CD4-positive, alpha-beta T cell treated with Interleukin-21 for 1 hour (primary cell): ENCODE measurements at places on chromosomes 6 and 20.

DNA sequence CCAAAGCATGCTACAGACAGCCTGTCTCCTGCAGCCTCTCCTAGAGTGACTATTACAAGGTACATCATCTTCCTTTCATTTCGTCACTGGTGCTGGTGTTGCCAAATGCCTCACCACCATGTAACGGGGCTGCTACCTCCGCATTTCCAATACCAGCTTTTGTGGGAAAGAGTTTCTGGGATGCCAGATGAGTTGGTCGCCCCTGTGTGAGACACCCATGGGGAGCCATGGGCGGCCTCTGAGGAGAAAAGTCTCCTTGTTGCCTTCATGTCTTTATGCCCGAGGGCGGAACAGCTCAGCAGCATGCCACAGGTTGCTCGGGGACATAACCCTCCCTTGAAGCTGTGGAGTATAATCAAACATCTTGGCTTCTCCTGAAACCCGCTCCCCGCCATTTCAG lies 169.6 kb downstream of the THBS2 start:
- DNase-seq = no peak

DNA sequence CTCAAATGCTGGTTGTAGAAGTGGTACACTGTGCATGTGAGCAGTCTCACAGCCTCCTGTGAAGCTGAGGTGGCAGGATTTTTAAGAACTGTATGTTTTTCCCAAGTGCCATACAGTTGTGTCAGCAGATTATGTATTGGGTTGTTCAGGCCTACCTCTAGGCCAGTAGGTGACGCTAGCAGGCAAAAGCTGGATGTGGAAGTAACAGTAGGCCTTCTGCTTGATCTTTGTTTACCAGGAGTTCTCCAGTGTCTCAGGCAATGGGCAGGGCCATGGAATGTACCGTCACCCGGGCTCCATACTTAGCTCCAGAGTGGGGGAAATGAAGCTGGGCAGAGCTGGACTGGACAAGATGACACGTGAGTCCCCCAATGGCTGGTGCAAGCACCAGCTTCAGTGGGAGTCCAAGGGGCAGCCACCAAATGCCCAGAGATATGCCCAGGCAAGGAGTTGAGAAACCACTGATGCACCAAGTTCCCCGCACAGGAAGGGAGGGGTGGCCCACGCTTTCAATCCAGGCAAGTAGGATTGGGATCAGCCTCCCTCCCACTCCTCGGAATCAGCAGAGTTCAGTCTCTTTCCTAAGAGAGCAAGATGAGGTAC lies 289.7 kb downstream of the HTR1B start:
- DNase-seq = no peak

DNA sequence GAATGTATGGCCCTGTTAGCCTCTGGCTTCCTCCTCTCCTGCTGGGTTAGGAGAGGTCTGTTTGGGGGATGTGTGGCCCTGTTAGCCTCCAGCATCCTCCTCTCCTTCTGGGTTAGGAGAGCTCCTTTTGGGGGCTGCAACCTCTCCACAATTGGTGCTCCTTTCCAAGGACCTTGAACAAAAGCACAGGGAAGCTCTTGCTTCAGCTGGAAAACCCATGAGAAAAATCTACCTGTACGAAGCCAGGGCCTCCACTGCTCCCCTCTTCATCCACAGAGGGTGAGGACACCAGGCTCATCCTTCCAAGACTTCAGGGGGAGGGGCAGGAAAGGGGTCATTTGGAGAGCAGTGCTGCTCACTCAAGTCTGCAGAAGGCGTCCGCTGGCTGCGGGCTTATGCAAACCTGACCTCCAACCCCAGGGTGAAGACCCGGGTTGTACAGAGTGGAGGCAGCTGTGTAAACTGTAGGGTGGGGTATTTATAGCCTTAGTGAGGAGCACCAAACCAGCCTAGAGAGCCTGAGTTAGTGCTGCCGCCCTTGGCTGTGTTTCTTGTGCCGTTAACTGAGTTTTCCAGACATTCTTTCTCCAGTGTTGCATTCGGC lies 62.1 kb downstream of the SLC24A3 start:
- no peak for DNase-seq

- no peak for DNase-seq
Observed at GRCh38 chr20:46951840-46952497, 57.3 kb downstream of the EYA2 start.

DNA sequence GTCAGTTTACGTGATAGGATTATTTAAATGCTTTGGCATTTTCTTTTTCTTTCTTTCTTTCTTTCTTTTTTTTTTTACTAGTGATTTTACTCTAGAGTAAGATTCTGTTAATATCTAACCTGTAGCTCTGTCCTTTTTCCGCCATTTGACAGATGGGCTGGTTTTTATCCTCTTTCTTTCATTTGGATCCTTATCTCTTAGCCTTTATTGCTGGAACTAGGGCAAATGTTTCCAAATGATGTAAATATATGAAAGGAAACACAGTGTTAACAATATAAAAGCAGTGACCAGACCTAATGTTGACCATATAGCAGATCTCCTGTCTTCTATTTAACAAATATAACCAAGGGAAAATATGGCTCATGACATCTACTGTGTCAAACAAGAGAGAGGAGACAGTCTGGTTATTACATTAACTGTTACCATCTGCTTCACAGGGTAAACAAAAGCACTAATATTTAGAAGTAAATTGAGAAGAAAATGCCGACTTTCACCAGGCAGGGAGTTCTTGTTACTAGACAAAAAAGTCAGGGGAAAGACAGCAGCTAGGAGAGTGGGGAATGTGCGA lies 59.8 kb upstream of the GCLC start:
- DNase-seq = no peak

DNA sequence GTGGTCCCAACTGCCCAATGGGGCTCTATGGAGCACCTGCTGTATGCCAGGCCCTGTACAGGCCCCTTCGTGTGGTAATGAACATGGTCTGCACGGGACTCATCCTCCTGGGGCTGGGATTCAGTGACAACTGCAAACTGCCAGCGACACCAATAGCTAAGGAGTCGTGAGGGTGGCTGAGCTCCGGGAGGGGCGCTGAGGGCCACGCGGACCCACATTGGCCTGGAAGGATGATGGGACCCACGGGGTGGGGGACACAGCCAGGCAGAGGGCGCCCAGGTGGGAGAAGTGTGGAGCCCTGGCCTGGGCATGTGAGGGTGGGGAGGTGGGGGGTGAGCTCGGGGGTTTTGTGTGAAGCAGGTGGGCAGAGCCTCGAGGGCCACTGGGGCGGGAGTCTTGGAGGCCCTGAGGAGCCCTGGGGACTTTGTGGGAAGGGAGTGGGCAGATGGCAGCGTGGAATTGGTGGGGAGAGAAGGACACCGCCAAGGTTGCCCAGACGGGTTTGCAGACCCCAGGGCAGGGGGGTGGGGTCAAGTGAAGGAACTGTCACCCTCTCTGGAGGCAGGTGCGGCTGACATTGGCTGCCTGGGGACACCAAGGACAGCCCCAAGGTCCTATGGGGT lies 22.5 kb downstream of the GATA5 start:
- no peak for DNase-seq

- DNase-seq = no peak
Observed at GRCh38 chr6:156695742-156696141, 81.4 kb upstream of the ARID1B start.

GRCh38 chr6:110352563-110353262 lies 5.4 kb downstream of the METTL24 start:
- DNase-seq = no peak

DNA sequence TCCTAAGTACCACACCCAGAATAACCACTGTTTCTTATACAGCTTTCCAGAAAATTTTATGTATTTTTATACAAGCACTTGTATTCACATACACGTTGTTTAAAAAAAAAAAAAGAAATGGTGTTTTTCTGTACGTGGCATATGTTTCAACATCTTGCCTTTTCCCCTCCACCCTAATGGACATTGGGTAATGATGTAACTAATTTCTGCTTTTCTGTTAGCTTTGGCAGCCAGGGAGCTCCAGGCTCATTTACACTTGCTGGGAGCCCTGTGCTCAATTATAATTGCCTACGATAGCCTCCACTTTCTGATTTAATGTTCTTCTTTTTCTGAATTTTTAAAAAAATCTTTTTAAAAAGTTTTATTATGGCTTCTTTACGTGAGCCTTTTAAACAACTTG lies 352.4 kb downstream of the UTRN start:
- no peak for DNase-seq

DNA sequence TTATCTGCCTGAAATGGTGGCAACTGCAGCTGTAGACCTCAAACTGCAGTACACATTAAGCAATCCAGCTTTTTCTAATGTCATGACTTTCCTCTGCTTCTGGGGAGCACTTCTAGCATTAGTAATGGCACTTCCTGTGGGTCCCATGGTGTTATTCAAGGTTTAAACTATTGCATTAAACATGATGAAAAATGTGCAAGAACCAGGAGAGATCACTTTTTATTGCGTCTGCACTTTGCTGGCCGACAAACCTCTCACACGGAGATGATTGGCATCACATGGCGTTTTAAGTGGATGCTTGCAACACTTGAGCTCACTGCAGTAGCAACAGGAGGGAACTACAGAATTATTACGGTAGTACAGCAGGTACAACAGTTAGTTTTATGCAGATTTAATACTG lies 148.4 kb downstream of the HIVEP2 start:
- DNase-seq = no peak

GRCh38 chr6:82617648-82618047 lies 254.0 kb downstream of the TPBG start:
- DNase-seq = no peak

- DNase-seq = peak; percentile 41
Observed at GRCh38 chr6:27592481-27593199, 119.7 kb upstream of the ZNF184 start.

- no peak for DNase-seq
Observed at GRCh38 chr6:108002365-108003221, 44.6 kb upstream of the SEC63 start.

DNA sequence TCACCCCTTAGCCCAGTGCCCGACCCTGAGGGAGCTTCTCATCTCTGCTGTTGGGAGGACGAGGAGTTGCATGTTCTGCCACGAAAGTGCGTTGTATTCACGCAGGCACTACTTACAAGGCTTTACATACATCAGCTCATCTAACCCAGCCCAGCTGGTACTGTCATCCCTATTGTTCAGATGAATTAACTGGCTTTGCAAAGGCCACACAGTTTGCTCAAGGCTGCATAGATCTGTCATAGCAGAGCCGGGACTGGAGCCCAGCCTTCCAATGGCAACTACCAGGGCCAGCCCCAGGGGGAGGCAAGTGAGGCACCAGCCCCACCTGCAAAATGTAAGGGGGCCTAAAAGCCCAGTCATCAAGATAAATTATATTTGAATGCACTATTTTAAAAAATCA lies 257.6 kb downstream of the NFATC2 start:
- no peak for DNase-seq

- DNase-seq = no peak
Observed at GRCh38 chr20:39356908-39357307, 394.8 kb downstream of the DHX35 start.

- no peak for DNase-seq
Observed at GRCh38 chr20:21944227-21944626, 238.8 kb downstream of the PAX1 start.

- no peak for DNase-seq
Observed at GRCh38 chr20:48205786-48206185, 420.5 kb upstream of the SULF2 start.

DNA sequence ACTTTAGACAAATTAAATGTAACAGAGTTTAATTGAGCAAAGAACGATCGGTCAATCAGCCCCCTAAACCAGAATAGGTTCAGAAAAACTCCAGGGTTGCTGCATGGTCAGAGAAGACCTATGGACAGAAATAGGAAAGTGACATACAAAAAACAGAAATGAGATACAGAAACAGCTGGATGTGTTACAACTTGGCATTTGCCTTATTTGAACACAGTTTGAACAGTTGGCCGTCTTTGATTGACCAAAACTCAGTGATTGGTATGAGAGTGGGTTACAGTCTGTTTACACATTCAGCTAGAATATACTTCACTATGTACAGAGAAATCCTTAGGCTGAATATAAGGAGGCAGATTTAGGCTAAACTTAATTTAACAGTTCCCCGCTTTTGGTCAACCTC lies 19.9 kb downstream of the SRSF6 start:
- no peak for DNase-seq

DNA sequence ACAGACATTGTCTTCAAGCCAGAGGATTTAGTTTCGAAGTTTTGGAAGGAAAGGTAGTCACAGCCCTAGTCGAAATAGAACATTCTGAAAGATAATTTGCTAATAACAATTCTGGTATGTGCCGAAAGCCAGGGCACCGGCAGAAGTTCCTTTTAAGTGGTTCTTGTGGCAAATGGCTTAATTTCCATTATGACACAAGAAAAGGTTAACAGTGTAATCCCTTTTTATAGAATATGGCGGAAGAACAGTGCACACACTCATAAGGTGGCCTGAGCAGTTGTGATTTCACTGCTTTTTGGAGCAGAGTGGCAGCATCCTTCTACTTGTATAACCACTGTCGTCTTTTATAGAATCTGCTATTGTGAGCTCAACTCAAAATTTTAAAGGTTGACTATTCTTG lies 152.4 kb downstream of the SASH1 start:
- no peak for DNase-seq

DNA sequence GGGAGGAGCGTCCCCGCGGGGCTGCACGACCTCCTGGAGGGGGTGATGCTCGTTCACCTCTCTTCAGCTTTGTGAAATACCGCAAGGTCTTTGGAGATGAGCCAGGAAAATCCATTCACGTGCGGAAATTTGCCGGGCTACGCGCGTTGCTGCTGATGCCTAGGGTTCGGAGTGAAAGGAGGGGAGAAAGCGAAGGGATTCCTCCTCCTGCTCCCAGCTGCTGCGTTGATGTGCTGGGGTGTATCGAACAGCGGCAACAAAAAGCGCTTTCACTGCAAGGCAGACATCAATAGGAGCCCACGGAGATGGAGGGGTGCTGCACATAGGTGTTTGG lies 391 bp upstream of the B3GAT2 start:
- no peak for DNase-seq

DNA sequence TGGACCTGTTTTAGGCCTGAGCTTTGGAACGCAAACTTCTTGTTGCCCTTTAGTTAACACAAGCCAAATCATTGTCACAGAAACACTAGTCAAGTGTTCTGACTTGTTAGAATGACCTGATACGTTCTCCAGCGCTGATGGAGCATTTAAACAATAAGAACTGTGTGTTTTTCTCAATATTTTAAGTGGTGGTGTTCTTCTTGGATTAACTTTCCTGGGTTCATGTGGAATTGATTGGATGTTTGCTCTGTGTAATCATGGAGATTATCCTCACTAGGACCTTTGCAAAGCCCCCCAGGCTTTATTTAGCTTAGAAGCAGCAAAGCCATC lies 1.6 kb downstream of the LRRC1 start:
- no peak for DNase-seq

- no peak for DNase-seq
Observed at GRCh38 chr6:71414486-71414885, 125.9 kb downstream of the OGFRL1 start.

DNA sequence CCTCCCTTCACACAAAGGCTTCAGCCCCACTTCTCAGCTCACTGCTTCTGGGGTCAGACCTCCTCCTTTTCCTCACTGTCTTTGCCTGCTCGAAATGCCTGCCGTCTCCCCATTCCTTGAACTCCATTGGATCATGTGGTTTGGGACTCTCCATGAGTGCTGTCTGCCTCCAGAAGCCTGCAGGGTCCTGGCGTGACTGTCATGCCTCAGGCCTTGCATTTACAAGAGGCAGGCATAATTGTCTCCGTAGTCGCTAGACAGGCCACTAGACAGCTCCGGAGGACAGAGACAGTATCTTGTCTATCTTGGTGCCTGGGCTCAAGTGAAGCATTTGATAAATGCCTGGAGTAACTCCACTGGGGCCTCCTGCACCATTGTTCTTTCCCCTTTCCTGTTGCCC lies 15.3 kb downstream of the PNLDC1 start:
- DNase-seq = no peak
